GM23338 (cell line): ENCODE measurements at places on chromosomes 7 and 10.
A peak's percentile ranks its signal among the peaks of the same experiment; 100 is the strongest.

DNA sequence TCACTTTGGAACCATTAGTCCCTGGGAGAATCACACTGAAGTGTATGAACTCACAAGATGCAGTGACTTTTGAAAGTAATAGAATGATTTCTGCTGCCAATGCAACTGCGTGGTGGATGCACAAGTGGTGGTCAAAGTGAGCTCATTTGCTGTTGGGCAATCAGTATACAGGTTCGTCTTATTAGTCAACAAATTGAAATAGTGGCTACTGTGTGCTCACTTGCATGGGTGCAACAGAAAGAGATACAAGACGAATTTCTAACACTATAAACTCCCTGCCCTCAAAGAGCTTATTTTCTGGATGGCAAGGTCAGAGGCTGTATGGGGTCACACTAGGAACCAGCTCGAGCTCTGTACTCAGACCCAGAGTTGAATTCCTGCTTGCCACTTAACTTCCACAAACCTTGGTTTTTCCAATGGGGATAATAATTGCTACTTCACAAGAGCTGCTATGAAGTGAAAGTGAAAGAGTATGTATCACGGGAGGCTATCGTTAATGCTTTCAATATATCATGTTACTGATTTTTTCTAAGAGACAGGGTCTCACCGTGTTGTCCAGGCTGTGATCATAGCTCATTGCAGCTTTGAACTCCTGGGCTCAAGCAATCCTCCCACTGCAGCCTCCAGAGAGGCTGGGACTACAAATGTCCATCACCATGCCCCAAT, 8.3 kb upstream of the BCL7B start:
- DNase-seq, result no peak

- peak; percentile 65 for DNase-seq
These were observed 2.5 kb downstream of the SAP25 start for GRCh38 chr7:100570954-100571828.

GRCh38 chr7:43491984-43492383, 90.9 kb upstream of the STK17A start:
- DNase-seq, result no peak

- no peak for DNase-seq
These were observed 33.8 kb upstream of the TOMM7 start for GRCh38 chr7:22856416-22856815.

DNA sequence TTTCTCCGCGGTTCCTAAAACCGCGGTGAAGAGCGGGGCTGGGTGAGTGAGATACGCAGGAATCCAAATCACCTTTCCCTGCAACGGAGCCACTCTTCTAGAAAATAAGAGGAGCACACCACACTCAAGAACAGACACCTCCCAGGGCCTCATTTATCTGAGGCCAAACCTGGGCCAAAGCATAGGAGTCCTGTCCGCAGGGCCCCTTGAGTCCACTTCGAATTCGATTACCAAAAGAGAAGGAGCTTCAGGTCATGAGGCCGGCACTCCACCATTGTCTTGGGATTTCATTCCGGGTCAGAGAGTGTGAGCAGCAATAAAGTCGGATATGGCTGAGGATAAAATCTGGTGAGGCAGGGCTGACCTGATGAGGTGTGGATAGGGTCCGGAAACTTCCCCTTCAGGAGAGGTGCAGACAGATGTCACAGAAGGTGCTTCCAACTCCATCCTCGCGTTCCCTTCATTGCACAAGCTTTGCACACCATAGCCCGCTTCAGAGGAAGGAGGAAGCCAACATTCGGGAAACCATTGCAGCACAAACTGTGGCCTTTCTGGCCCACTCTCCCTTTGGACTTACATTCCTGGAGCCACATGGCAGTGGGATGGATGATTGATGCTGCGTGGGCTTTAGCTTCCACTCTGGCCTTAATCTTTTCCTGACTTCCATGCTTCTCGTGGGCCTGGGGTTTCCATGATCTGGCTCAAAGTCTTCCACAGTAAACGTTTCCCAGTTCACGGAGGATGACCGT, 27.2 kb upstream of the ZNF273 start:
- DNase-seq, result no peak

- no peak for DNase-seq
These were observed 30.6 kb downstream of the GARS1 start for GRCh38 chr7:30625283-30625682.

GRCh38 chr7:147047696-147048095, 931.1 kb downstream of the CNTNAP2 start:
- no peak for DNase-seq

- DNase-seq, result no peak
These were observed 830 bp downstream of the RAB18 start for GRCh38 chr10:27504808-27505460.

GRCh38 chr10:15640536-15641085, 79.1 kb downstream of the ITGA8 start:
- no peak for DNase-seq

GRCh38 chr10:116237260-116237659, 35.7 kb downstream of the GFRA1 start:
- no peak for DNase-seq

GRCh38 chr7:140005754-140006503, 56.8 kb downstream of the PARP12 start:
- DNase-seq, result peak; percentile 89

GRCh38 chr10:65501259-65501658, 1424.6 kb upstream of the LRRTM3 start:
- no peak for DNase-seq

GRCh38 chr10:106816318-106817085, 348.0 kb downstream of the SORCS1 start:
- DNase-seq, result no peak

GRCh38 chr10:77187376-77187999, 450.1 kb downstream of the KCNMA1 start:
- no peak for DNase-seq

- DNase-seq, result no peak
These were observed 530.1 kb downstream of the ANKRD7 start for GRCh38 chr7:118754608-118755007.

DNA sequence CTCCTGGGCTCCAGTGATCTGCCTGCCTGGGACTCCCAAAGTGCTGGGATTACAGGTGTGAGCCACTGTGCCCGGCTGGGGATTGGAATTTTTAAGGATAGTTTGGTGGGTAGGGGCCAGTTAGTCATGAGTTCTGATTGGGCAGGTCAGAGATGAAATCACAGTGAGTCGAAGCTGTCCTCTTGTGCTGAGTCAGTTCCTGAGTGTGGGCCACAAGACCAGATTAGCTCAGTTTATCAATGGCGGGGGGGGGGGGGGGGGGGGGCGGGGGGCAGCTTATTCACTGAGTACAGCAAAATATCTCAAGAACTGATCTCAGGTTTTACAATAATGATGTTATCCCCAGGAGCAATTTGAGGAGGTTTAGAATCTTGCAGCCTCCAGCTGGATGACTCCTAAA, 11.6 kb upstream of the ERCC6 start:
- DNase-seq, result peak; percentile 17

GRCh38 chr10:789831-790701, 100.6 kb upstream of the DIP2C start:
- DNase-seq, result no peak

DNA sequence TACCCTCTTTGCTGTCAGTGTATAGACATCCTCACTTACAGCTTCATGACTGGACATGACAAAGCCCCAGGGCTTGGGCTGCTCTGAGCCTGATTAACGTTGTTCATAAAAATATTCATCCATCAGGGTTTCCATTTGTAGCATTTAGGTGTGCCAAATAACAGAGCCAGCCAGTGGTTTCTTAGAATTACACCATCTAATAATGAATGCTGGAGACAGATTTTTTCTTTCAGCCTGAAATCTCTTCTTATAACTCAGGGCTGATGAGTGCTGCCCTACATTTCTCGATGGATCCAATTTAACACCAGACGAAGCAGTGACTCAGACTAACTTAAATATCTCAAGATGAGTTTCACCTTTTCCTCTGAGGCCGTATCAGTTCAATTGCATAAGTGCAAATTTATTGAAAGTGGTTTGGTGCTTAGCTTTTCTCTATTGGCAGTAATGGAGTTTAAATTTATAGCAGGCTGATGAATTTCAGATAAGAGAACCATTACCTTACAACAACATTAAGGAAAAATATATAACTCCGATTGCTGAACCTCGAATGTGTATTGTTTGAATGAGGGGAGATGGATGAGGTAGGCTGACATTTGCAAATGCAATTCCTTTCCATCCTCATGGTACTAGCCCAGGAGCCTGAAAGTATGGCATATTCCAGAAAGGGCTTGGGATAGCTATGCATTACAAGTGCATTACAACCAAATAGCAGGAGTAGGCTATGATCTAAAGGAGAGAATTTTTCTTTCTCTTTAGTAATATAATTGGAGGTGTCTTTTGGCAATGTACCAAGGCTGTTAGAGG, 900.6 kb downstream of the KCNMA1 start:
- DNase-seq, result no peak

- peak; percentile 22 for DNase-seq
These were observed 72.2 kb upstream of the TMEM140 start for GRCh38 chr7:135075716-135076115.

DNA sequence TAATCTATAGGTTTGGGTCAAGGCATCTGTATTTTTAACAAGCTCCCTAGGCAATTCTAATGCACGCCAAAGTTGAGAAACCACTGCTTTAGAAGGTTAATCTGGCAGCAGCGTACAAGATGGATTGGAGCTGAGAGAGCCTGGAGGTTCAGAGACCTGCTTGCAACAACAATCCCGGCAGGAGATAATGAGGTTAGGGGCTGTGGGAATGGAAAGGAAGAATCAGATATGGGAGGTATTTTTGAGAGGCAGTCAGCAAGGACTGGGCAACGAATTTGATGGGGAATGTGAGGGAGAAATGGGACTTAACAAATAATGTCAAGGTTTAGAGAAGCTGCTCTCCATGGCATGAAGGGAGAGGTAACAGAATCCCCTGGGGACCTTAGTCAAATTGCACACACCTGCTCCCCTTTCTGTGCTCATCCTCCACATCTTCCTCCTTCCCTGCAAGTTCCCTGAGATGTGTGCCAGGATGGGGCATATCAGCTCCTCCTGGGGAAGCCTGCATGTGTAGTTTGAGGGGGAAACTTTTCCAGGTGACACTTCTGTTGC, 731.0 kb upstream of the GALNT17 start:
- DNase-seq, result no peak

- DNase-seq, result no peak
These were observed 28.3 kb upstream of the RALA start for GRCh38 chr7:39594988-39595620.

GRCh38 chr10:132497861-132498561, 39.6 kb upstream of the INPP5A start:
- DNase-seq, result no peak

DNA sequence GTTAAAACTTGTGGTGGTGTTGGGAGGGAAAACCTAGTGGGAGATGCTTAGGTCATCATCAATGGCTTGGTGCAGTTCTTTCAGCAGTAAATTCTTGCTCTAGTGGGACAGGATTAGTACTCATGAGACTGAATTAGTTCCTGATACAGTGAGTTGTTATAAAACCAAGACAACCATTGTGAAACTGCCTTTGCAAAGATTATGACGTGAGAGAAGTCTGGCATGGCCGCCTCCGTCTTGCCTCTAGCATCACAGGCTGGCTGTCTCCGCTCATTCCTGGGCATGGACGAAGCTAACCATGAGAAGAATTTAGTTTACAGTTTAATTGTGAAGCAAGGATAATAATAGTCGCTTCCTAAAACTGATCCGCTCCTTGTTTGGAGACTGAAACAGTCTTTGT, 186.4 kb downstream of the KIF20B start:
- DNase-seq, result no peak

DNA sequence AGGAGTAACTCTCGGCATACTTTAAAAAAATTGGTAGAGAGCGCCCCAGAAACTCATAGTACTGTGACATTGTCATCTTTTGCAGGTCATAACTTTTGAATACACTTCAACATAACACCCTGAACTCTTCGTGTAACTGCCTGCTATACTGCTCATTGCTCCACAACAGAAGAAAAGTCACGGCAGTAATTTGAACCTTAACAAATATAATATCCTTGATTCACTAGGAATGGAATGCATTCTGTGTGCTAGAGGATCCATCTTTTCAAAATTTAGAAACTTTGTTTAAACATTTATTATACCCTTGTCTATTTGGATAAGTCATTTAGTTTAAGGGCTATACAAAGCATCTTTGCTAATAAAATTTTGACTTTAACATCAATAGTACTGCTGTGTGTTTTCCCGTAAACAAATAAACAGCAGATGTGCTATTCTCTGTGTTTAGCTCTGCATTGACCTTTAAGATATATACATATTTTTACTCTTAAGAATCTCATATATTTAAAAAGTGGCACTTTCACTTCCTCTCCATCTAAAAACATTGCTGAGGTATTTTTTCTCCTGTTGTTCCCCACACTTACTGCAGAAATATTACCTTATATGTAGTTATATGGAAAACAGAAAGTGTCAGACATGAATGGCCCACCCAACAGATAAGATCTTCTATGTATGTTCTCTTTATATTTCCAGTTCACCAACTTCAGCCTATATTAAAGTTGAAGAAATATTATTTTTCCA, 217.6 kb upstream of the TMEM229A start:
- no peak for DNase-seq

DNA sequence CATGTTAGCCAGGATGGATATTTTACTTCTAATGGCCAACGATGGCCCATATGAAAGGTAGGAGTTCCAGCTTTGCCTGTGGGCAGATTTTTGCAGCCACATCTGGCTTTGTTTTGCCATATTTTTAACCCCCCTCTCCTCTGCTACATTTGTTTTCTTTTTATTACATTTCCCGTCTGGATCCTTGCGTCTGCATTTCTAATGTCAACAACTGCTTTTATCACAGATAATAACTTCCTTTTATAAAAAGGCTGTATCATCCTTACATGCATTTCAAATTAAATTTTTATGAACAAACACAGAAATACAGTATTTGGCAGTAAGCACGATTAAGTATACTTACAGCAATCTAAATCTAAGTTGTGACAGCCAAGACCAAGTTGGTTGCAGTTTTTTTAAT, 156.0 kb downstream of the BAMBI start:
- DNase-seq, result no peak

- DNase-seq, result no peak
These were observed 36.0 kb downstream of the KLF6 start for GRCh38 chr10:3749011-3749410.

DNA sequence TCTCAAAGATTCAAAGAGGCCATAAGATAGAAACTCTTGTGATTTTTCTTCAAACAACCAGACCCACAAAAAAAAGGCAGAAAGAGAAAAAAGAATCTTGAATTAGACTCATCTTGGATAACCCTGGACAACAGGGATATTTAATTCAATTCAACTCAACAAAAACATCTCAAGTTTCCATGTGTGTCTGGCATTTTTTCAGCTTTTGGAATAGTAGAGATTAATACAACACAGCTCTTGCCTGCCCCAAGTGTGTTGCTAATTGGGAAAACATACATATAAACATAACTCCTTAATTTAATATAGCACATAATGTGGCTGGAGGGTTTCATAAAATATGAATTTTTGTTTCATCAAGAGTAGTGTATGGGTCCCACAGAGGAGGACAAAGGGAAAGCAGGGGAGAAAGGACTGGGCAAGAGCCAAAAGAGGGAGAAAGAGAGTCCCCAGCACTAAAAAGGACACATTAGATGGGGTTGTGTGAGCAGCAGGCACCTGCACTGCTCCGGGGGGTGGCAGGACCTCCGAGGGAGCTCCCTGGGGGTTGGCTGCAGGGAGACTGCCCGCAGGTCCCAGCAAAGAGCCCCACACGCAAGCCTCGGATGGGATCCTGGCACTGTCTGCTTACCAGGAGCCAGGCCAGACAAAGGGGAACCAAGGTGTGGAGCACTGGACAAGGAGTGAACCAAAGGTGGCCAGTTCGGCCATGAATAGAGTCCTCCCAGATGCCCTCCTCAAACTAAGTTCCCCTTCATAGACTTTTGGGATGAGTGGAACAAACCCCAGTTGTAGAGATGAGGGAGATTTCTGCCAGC, 65.6 kb upstream of the TMEM72 start:
- no peak for DNase-seq
